DMS153 (cell line): ENCODE measurements at places on chromosomes 1 and 21.

GRCh38 chr1:26887125-26887524 is 3.0 kb downstream of the GPN2 start:
- no peak for DNase-seq

GRCh38 chr1:216690603-216691002 is 32.6 kb downstream of the ESRRG start:
- no peak for DNase-seq

DNA sequence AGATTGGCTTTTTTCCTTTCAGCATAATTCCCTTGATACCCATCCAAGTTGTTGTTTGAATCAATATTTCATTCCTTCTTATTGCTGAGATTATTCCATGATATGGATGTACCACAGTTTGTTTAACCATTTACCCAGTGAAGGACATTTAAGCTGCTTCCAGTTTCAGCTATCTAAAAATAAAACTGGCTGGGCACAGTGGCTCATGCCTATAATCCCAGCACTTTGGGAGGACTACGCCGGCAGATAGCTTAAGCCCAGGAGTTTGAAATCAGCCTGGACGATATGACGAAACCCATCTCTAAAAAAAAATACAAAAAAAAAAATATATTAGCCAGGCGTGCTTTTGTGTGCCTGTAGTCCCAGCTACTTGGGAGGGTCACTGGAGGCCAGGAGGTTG is 32.6 kb downstream of the SEMA6C start:
- no peak for DNase-seq

GRCh38 chr1:219542828-219543518 is 69.9 kb downstream of the ZC3H11B start:
- DNase-seq = no peak

DNA sequence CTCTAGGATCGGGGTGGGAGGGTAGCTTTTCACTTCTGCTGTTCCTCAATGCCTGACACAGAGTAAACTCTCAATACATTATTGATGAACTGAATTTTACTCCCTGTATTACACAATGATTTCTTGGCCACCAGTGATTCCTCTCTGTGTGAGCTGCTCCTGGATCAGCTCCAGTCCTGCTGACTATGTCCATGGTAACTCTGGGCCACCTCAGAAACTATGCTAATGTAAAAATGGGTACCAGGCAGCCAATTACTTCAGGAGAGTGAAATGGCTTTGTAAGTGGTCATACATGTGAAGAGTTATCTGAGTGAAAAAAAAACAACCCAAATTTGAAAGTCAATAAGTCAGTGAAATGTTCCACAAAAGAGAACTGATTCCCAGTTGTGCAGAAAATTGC is 311.0 kb downstream of the KCNH1 start:
- DNase-seq = no peak

DNA sequence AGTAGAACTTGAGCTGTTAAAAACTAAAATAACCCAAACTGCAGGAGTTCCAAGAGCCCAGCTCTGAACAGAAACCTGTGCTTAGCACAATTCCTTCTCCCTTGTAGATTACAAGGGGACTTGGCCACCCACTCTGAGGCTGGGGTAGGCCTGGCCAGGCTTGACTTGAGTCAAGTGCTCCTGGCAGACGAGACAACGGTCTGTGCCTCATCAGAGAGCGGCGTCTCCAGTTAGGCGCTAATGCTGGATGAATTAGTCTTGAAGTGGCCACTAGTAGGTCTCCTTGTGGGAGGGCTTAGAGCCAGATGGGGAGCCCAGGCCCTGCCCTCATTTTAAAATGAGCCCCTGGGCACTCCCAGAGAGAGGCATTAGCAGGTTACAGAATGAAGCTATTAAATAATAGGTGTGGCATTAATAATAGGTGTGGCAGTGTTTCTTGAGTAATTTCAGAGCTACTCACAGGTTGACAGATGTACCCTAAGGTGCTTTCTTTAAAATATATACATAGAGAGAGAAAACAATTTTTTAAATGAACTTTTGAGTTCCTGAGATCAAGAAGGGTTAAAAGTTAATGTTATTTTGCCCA is 1.1 kb downstream of the EEIG2 start:
- DNase-seq = peak; percentile 65

GRCh38 chr1:68919075-68919474 is 422.2 kb upstream of the DEPDC1 start:
- DNase-seq = no peak

DNA sequence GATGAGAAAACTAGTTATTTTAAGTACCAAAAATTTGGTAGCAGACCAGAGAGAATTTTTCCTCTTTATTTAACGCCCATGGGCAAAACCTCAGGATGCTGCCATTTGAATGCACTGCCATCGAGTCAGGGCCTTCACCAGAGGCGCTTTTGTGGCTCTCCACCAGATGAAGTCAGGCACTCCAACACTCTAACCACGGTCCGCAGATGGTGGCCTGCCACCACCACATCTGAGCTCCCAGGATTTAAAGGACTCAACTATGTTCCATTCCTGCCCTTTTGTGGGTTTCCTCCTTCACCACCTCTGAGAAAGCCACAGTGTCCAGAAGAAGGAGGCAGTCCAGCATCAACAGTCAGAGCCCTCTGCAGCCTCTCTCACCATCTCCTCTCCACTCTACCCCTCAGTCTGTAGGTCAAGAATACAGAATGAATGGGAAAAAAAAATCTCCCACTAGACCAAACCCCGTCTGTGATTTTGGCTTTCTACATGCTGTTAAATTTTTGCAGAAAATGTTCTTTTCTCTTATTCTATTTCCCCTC is 647.4 kb downstream of the USP25 start:
- no peak for DNase-seq

GRCh38 chr21:41570791-41571355 is 62.9 kb upstream of the TMPRSS2 start:
- no peak for DNase-seq

DNA sequence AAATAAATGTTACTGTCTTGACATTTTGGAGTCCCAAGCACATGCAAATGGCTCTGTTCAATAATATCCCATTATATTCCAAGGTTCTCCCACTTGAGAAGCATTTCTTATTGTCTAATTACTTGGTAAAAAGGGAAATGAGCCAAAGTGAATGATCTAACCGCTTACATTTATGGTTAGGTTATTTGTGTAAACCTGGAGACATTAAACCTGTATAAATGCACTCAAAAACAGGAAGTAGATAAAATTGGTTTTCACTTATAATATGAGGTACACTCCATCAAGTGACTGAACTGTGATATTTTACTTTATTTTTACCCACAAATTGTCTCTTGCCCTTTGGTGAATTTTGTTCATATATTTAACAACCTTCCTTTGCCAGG is 26.8 kb downstream of the KIF1B start:
- DNase-seq = no peak

- peak; percentile 6 for DNase-seq
Measured at GRCh38 chr1:22870201-22870871, 102.3 kb downstream of the LACTBL1 start.

DNA sequence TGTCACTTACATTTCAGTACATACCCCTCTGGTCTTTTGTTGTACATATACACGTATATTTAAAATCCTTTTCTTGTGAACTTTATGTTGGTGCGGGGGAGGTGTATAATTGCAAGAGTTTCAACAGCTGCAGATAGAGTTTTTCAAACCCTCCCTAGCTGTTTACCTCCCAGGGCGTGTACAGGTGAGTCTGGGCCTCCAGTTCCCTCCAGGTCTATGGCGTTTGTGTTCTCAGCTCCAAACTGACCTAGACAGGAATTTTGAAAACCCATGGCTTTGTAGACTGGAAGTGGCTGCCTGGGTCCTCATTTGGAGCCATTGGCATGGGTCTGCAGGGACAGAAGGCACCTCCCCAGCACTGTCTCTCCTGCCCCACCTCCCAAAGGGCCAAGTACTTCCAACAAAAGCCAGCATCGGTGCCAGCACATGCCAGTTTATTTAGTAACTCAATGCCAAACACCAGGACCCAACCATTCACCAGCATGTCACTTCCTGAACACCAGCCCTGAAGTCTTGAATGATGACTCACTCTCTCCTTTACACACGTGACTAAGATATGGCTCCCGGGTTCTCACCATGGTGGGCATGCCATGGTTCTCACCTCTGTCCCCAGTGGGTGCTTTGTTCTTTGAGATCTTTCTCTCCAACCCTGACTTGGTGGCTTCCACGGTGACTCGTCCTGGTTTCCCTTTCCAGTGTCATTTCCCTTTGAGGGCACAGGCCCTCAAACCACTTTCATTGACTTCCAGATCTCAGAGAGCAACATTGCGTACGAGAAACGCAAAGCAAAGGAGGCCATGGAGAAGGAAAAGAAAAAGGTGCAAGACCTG is 57.3 kb upstream of the EFHD2 start:
- peak; percentile 96 for DNase-seq

DNA sequence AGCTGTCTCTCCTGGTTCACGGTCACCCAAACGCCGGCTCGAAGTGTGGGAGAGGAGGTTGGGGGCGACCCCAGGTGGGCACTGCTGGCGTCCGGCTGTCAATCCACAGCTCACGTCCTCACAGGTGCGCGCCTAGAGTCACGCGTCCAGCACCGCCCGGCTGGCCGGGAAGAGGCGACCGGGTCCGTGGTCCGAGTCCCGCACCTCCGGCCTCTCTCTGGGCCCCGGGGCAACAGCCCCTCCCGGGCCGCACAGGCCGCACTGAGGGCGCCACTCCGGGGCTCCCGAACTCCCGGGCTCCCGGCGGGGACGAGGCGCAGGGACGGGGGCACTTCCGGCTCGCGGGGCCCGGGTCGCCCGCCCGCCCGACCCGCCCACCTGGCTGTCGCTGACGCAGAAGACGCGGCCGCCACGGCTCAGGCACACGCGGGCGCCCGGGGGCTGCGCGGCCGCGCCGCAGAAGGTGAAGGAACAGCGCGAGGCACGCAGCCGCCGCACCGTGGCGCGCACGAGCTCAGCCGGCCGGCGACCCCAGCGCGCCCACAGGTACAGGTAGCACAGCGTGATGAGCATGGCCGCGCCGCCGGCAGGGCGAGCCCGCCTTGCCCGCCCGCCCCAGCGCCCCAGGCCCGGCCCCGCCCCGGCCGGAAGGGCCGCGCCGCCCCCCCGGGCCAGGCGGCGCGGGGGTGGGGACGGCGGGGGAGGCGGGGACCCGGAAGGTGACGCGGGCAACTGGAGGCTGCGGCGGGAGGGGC is at the start of gene HLCS:
TSS of gene HLCS (minus strand) at position 604 of the 755 bp plus-strand sequence. CDS start at position 573, 31 bp downstream.
- peak; percentile 46 for DNase-seq

- no peak for DNase-seq
Measured at GRCh38 chr1:55057956-55058298, 18.6 kb downstream of the PCSK9 start.

GRCh38 chr1:213523781-213524398 is 463.9 kb upstream of the PROX1 start:
- DNase-seq = no peak
